ENCODE measurements at places on chromosomes 3 and 15.

DNA sequence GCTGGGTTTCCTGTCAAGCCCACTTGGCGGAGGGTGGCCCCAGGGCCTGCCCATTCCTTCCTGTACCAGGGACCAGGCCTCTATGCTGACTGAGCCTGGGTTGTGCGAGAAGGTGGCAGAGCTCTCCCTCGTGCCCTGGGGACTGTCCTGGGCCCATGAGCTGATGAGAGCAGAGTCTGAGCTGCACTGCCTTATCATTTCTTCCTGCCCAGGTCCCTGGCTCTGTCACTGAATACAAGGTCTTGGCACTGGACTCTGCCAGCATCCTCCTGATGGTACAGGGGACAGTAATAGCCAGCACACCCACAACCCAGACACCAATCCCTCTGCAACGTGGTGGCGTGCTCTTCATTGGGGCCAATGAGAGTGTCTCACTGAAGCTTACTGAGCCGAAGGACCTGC is 7.5 kb downstream of the MPI start:
- DNase-seq: no peak

DNA sequence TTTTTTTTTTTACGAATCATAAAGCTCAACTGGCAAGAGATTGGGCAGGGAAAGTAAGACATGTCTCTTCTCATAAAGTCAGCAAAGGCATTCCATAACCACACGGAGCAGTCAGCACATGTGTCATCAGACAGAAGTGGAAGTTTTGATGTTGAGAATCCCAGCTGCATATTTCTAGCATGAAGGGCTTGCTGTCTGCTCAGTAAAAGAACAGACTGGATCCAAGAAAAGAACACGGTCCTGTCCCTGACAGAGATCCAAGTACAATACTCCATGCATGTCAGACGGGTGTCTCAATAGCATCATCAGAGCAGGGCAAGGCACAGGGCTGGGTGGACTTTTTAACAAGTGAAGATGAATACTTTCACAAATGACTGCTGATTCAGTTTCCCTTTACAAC is 38.2 kb downstream of the ABI3BP start:
- DNase-seq: peak; percentile 14

DNA sequence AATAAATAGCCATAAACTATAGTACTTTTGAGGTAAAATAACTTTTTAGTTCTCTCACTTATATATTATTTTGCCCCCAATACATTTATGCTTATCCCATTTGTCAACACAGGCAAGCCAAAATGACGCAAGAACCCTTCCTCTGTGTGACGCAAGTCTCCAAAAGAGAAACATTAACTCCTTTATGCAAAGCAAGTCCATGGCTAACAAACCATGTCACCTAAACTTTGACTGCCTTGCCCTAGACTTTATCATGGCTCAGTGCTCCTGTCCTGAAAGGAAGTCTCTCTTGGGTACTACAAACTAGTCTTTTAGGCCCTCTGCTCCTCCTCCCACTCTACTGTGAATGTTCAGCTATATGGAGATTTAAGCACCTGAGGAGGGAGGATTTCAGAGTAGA is 230.5 kb downstream of the UNC13C start:
- DNase-seq: no peak

GRCh38 chr3:14605067-14605466 is 46.5 kb upstream of the CCDC174 start:
- no peak for DNase-seq

DNA sequence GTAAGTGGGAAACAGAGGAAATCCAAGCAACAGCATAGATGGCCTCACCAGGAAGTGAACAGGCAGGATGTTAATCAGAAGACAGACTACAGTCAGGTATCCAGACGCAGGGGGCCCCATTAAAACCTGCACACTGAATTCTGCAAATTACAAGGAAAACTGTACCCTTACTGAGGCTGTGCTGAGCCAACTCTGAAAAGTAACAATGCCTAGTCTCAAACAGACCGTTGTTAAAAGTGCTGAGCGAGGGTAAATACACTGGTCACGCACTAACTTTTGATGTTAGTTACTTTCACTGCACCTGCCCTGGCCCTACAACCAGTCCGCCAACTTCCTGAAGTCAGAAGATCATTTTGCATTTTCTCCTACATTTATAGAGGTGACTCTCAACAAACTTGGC is 1.0 kb downstream of the TAMM41 start:
- no peak for DNase-seq

- DNase-seq: no peak
These were observed 283.8 kb downstream of the C3orf38 start for GRCh38 chr3:88433568-88433967.

DNA sequence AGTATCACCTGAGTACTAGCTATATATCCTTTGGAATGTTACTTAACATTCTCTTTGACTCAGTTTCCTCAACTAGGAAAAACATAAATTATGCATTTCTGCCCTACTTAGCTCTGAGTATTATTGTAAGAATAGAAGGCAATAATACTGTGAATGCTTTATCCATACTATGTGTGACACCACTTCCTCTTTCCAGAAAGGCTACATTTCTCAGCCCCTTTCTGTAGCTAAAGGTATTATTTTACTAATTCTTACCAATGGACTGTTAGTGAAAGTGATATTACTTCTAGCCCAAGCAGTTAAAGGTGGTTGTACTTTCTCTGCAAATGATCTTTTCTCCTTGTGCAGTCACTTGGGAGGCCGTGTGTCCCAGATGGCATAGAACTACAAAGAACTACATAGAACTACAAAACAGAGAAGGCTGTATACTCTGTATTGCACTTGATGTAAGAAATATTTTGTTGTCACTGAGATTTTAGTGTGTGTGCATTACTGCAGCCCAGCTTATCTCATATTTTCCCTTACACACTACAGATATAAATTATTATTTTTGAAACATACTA is 35.1 kb downstream of the MYH15 start:
- DNase-seq: no peak

GRCh38 chr15:73438651-73439050 is 4.3 kb upstream of the REC114 start:
- DNase-seq: no peak

DNA sequence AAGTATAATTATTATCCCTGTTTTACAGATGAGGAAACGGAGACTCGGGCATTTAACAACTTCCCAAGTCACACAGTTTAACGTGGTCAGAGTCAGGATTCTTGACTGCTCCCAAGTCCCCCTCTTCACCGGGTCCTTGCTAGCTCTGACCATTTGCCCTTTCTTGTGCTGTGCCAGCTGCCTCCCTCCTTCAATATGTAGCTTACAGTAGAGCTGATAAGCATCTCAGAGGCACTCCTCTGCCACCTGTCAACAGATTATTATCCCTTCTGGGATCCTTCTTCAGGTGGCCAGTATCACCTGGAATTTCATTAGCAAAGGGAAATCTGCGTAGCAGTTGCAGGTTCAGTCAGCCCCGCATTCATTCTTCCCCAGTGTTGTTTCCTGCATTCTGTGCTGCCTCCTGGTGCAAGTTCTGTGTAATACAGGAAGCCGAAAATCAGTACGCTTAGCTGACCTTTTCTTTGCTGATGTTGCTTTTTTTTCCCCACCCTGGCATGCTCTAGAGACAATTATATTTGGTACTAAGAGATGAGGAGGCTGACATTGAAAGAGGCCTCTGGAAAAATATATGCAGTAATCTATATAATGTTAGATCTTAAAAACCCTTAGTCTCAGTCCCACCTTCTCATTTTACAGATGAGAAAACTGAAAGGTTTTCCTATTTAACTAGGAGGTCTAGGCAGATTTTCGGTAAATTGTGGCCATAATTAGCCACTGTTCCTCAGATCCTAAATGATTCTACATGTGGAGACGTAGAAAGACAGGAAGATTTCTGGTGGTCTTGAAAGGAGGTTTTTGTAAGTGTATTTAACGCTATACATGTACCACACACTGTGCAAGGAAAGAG is 24.8 kb downstream of the TMOD2 start:
- peak; percentile 64 for DNase-seq

- DNase-seq: no peak
These were observed 183.3 kb upstream of the ZBTB20 start for GRCh38 chr3:115330430-115330829.

DNA sequence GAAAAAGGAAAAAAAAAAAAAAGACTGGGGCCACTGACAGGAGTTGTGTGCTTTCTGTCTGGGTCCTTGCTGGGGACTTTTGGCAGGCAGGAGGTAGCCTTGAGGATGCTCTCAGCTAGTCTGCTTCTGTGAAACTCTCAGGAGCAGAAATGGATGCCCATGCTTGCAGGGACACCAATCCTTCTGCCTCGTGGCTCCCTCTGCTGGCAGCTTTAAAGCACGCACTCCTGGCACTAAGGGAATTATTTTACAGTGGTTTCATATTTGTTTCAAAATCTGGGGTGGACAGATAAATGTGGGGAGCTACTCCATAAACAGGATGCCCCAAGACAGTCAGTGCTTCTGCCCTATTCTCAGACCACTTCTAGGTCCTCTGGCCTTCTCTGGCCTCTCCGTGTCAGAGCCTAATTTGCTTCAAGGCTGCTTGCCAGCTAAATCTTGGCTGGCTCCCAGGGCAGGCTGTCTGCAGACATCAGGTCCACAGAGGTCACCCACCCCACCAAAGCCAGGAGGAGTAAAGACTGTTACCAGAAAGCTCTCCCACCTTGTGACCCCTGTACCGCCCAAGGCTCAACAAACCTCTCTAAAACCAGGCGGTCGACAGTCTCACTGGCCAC is 17.1 kb downstream of the TRAIP start:
- peak; percentile 89 for DNase-seq

- no peak for DNase-seq
These were observed 193.8 kb downstream of the ABHD5 start for GRCh38 chr3:43884581-43884980.

DNA sequence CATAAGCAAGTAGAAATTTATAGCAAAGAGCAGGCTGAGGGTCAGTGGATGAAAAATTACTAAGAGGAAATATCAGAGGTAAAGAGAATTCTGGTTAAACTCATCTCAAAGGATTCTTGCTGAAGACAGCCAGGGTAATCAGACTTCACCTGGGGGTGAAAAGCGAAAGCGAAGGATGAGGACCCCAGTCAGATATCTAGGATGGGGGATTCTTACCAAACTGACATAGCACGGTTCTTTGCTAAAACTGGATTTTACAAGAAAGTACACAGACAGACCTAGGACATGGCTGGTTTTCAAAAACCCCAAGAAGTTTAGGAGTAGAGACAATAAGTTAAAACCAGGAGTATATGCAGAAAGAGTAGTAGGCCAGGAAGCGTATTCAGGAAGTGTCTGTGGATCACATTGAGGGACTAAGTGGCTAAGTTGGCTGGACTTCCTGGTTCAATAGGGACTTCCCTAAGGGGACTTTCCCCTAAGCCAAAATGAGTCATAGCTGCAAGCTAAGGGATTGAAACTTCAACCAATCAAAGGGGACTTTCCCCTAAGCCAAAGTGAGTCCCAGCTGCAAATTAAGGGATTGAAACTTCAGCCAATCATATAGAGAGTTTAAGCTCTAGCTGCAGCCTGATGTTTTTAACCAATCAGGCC is 2.4 kb upstream of the CFAP91 start:
- DNase-seq: no peak
